ENCODE measurements at places on chromosomes 2 and 18.

GRCh38 chr2:237221443-237221842 is 135.8 kb downstream of the COPS8 start:
- DNase-seq = no peak

DNA sequence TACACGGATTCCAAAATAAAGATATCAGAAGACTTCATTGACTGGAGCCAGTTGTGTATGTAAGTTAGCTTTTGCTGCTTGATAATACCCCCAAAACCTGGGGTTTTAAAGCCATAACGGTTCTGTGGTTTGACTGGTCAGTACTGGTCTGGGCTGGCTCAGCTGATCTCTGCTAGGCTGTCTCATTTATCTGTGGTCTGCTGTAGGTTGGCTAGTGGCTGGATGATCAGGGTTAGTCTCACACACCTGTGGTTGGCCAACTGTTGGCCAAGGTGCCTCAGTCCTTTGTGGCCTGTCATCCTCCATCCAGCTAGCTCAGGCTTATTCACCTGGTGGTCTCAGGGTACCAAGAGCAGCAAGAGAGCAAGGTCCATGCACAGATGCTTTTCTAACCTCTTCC is 183.2 kb downstream of the KLHL29 start:
- no peak for DNase-seq

GRCh38 chr2:121858369-121858768 is 102.9 kb downstream of the TSN start:
- no peak for DNase-seq

- DNase-seq = no peak
Measured at GRCh38 chr2:233164967-233165366, 86.5 kb upstream of the ATG16L1 start.

DNA sequence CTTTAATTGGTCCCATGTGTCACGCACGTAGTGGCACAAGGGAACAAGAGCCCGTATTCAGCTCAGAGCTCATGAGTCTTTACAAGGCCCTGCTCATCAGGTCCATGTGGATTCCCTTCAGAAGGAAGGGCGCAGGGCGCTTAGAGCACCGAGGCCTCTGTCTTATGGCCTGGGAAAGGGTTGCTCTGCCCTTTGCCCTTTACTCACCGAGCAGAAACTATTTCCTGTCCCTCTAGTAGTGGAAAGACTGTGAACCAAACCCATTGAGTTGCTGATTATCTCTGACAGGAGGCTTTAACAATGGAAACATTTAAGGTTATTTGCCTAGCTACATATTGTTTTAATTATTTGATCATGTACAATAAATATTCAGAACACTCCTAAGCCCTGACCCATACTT is 102.0 kb upstream of the ACAA2 start:
- no peak for DNase-seq

- DNase-seq = no peak
Measured at GRCh38 chr18:5600378-5601071, 56.7 kb upstream of the EPB41L3 start.

GRCh38 chr2:88024509-88024908 is 8.2 kb upstream of the RNU2-63P start:
- DNase-seq = no peak

DNA sequence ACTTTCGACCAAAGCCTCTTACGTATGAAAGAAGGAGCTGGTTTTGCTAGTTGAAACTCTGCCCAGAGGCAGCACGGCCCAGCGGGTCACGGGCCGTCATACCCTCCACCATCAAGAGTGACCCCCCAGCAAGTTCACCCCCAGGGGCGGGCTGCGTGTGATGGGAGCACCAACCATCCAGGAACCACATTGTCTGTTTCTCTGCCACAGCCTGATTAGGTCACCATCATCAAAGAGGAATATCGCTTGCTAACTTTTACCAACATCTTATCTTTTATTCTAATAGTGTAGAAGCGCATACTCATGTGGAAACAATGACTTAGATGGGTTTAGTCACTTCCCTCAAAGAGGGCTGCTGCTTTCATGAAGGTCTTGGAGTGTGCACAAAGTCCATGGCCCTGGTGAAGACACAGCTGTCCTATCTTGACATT is 116.6 kb upstream of the SMIM21 start:
- no peak for DNase-seq

- no peak for DNase-seq
Measured at GRCh38 chr2:42547014-42547413, 21.4 kb upstream of the MTA3 start.

DNA sequence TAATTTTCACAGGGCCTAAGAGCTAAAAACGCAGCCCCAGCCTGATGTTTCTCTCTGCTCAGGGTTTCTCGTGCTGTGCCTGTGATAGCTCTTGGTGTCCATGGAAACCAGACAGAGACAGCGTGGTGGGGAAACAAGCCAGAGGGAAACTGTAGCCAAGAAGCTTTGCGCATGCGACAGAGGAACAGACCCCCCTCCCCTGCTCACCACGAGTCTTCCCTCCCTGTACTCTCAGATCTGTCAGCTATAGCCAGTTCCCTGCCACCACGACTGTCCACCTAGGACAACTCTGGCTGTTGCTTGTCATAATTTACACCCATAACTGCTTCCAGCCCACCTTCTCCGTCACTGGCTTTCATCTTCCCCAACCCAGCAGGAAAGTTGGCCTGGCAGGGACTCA is 13.2 kb upstream of the DNAJC27 start:
- DNase-seq = no peak
